ENCODE measurements at places on chromosomes 2 and 18.

GRCh38 chr18:59469463-59470180 lies 110.6 kb upstream of the LMAN1 start:
- DNase-seq, result no peak

DNA sequence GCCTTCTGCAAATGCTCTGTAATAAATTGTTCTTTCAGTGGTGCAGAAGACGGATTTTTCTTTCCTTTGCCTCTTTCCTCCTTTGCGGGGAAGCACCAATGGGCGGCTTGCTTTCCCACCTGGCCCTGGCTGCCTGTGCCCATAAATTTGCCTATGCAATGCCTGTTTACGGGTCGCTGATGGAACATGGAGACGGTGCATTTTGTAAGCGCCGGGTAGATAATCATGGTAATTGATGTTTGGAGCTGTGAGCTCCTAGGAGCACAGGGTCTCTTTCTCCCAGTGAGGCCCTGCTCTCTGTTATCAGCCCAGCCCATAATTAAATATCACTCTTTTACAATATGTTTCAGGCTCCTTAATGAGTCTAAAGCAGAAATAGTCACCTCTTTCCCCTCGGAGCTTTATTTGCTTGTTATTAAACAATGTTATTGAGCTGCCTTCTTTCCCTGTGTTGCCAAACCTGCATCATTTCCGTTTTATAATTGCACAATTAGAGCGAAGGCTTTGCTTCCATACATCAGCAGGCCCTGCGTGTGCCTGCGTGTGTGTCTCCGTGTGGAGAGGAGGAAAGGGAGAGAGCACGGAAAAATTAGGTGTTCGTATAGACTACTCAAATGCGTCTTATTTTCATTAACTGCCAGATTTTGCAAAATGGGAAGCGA lies 437.4 kb upstream of the POU3F3 start:
- no peak for DNase-seq

DNA sequence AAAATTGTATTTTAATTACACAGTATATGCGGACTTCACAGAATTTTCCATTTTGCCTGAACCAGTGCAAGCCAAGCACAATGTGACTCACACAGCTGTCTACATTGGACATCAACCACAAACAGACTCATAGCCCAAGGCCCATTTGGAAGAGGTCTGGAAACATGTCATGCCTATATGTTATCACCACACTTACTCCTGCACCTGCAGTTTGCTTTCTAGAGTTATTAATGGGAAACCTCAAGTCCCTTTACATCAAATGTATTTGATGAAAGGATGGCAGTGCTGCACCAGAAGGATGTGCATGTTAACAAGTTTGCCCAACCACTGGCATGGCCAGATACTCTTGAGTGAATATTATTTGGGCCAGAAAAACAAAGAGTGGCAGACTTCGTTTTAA lies 548.9 kb upstream of the CDH2 start:
- no peak for DNase-seq

DNA sequence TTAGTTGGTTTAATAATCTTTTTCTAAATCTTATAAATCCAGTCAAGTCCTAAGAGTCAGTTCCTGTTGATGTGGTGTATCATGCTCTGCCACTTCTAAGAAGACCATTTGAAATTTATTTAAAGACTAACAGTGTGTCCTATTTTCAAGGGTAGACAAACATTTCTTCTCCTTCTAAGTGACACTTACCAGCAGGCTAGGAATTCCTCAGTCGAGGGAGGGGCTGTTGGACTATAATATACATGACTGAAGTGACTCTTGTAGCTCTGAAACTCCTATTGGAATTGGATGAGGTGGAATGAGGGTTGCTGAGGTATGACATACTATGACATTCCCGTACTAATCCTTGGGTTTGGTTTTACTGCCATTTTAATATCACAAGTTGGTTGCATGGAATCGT lies 30.6 kb downstream of the ITGB6 start:
- DNase-seq, result no peak

- no peak for DNase-seq
These were observed 834.9 kb upstream of the SLC39A10 start for GRCh38 chr2:194822097-194822496.

DNA sequence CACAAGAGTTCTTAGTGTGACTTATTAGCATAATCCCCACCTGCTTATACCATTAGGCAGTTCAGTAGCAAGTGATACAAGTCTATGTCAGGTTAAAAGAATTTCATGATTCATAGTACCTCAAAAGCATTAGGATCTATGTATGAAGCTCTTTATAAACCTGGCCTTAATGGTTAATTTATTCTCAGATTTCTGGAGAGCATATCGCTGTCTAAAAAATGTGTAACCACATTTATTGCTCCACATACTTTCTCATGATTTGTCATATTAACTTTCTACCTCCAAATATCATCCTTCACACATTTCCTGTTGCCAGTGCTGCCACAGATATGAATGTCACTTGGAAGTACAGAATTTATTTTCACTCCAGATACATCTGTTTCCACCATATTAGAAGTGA lies 332.8 kb upstream of the MAP2 start:
- no peak for DNase-seq

DNA sequence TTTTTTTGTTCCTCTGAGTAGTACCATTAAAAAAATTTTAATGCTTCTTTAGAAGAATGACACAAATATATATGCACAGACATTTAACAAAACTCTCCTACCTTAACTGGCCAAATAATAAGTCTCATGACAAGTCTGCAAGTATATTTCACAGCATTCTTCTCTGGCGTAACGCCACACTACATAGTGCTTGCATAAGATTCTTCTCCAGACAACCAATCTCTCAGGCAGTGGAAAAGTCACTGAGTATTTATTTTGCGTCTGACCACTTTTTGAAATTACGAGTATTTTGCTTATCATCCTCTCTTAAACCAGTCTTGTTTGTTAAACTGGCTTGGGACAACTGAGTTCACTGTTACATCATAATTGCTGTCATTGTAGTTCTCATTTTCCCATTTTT lies 749.2 kb downstream of the ADCYAP1 start:
- DNase-seq, result no peak
